ENCODE measurements at places on chromosomes 5 and 9.

- DNase-seq = no peak
Measured at GRCh38 chr9:5994493-5994892, 20.9 kb downstream of the RANBP6 start.

DNA sequence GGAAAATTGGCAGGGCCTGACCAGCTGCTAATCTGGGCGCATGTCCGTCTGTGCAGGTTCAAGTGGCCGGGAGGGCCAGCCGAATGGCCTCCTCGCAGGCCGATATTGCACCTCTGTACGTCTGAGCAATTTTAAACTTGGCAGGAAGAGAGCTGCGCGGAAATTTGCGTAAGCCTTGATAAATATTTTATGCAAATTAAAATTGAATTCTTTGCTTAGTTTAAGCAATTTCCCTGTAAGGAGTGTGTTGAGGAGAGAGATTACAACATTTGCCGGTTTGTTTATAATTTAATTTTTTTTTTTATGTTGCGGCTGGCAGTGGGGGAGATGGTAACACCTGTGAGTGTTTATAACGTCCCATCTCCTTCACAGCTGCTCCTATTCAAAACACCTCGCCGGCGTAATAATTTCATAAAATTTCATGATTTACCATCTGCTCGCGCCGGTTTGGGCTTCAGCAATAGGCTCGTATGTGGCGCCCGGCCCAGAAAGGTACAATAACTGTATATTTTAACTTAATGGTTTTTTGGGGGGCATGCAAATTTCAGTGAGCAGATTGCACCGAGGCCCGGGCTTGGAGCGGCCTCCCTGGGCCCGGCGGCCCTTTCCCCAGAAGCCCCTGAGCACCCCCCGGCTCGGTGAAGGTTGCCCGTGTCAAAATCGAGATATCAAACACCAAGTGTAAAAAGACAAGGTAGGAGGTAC lies 269.4 kb upstream of the MVB12B start:
- no peak for DNase-seq

GRCh38 chr5:82792096-82792495 lies 285.1 kb downstream of the TMEM167A start:
- DNase-seq = no peak

- DNase-seq = no peak
Measured at GRCh38 chr5:168357876-168358275, 66.4 kb downstream of the WWC1 start.

DNA sequence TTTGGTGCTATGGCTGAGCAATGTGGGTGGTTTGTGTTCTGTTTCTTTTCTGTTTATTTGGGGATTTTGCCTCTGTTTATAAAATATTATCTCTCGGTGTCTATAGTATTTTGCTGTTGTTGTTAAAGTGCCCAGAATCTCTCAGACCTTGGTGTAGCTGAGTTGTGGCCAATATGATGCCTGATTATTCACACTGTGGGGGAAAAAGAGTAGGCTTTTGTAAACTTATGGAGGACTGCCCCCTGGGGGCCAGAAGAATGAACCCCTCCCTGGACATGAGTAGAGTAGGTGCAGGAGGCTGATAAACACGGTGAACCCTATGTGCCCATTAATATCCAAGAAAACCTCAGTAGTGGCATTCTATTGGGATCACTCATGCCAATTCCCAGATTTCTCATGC lies 49.0 kb upstream of the DPYSL3 start:
- DNase-seq = peak; percentile 80
